Activated CD4-positive, alpha-beta T cell treated with anti-CD3 and anti-CD28 coated beads for 1 hour (primary cell): ENCODE measurements at places on chromosomes 5 and 9.
A peak's percentile ranks its signal among the peaks of the same experiment; 100 is the strongest.

DNA sequence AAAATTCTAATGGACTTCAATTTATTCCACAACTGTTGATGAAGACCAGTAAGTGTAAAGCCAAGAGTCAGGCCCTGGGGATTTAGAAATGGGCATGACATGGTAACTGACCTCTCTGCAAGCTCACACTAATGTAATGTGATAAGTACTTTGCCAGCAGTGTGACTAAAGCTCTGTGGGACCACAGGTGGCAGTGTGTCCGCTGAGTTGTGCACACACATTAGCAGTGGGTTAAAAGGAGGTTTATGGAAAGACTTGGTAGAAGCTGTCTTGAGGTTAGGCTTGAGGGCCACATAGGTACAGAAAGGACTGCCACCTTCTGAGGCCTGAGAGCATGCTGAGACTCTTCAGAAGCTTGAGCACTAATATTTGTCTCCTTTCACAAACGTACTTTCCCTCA, 67.6 kb downstream of the UBAP1 start:
- no peak for DNase-seq

DNA sequence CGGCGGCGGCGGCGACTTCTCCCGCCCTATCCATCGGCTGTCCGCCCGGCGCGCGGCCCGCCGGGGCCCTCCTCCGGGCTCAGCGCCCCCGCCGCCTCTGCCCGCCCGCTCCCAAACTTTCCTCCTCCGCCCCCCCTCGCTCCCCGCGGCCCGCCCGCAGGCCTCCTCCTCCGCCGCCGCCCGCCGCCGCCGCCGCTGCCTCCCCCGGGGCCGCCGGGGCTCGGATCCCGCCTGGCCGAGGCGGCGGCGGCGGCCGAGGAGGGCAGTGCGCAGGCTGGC, 460 bp upstream of the PBX3 start:
- no peak for DNase-seq

GRCh38 chr5:101068298-101068697, 165.2 kb upstream of the ST8SIA4 start:
- no peak for DNase-seq

GRCh38 chr5:83688281-83688680, 32.4 kb downstream of the HAPLN1 start:
- DNase-seq, result no peak

DNA sequence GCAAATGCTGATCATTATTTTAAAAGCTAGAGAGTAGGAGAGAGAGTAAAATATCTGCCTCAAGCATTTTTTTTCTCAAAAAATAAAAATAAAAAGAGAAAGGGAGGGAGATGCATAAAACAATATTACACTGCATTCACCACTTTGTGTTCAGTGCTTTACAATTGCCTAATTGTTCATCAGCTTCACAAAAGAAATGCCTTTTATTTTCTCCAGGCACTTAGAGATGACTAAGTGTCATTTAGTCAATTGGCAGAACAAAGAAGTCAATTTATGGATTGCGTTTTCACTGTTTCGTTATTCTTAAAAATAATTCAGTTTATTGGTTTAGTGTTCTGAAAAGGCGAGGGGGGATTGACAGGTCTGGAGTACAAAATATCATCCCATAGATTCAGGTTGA, 232.5 kb upstream of the CCNH start:
- DNase-seq, result no peak

DNA sequence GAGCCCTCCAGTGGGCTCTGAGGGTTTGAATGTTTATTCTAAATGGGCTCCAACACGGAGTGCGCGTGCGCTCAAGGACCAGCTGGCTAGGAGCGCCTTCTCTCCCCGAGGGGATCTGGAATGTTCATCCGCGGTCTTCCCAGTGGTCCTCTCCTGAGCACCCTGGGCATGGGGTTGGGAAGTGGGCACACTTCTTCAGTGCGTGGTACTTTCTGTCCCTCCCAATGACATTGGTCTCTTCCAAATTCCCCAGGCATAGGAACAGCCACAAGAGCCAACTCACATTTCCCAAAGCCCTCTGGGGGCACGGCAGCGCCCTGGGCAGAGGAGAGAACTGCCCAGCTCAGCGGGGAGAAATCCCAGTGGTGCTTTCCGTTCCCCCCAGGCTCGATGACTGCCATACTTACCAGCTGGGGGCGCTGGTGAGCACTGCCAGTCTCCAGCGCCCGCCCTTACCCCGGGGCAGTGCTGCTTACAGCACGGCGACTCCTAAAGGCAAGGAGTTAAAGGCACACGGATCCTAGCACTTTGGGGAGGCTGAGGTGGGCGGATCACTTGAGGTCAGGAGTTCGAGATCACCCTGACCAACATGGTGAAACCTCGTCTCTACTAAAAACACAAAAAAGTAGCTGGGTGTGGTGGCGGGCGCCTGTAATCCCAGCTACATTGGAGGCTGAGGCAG, 29.9 kb upstream of the OBP2B start:
- peak; percentile 46 for DNase-seq

- no peak for DNase-seq
Measured at GRCh38 chr5:57598756-57599155, 116.1 kb upstream of the ACTBL2 start.

- DNase-seq, result no peak
Measured at GRCh38 chr5:37532976-37533740, 154.0 kb downstream of the WDR70 start.

- DNase-seq, result no peak
Measured at GRCh38 chr9:69332067-69332685, 7.2 kb downstream of the ENTREP1 start.

GRCh38 chr5:3913279-3913678, 317.6 kb downstream of the IRX1 start:
- no peak for DNase-seq

DNA sequence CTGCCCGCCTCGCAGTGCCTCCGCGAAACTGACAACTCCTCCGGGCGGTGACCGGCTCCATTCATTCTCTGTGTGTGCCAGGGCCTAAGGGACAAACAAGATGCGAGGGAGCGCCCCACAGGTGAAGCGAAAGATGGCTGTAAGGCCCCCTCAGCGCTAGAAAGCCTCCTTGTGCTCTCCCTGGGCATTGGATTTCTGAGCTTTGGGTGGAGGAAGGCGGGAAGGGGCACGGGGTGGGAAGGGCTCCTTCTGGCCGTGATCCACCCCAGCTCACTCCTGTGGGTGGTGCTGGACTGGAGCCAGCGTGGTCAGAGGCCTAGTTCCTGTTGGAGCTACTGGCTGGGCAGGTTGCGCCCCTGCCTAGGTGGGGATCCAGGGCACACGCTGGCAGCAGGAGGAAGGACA, 943 bp downstream of the GALNT12 start:
- no peak for DNase-seq
